CD4-positive, alpha-beta T cell (primary cell): ENCODE measurements at places on chromosomes 12 and 14.

GRCh38 chr14:26963711-26964110, 365.9 kb upstream of the NOVA1 start:
- DNase-seq, result no peak

GRCh38 chr12:121017966-121018491, 1.7 kb upstream of the C12orf43 start:
- no peak for DNase-seq

DNA sequence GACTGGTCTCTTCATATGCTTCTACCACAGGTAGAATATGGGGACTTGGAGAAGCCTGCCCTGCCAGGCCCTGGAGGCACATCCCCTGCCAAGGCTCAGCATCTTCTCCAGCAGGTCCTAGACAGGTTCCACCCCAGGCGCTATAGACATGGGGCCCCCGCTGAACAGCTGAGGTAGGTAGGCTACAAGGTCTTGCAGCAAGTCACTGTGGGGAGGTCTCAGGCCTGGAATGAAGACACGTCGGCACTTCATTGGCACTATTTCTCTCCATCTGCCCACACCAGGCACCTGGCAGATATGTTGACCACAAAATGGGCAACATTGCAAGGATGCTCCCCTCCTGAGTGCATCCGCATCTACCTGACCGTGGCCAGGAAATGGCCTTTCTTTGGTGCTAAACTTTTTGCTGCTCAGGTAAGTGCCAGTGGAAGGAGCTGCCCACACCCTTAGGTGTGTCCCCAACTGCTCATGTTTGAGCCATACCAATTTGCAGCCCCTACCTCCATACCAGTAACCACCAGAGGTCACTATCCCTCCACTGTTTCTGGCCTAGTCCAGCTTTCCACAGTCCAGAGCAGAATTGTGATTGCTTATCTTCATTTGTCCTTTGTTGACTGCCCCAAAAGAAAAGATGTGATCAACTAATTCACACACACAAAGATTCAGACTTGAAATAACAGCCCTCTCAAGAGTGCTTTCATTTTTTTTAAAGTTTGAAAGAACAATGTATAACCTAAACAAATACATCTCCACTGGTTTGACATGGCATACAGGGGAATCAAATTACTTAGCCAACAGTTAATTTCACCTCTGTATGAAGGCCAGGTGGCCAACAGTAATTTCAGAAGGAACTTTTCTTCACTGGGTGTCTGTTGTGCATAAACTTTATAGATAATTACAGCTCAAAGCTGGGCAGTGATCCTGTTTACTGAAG, 16.1 kb downstream of the PIGH start:
- peak; percentile 42 for DNase-seq

DNA sequence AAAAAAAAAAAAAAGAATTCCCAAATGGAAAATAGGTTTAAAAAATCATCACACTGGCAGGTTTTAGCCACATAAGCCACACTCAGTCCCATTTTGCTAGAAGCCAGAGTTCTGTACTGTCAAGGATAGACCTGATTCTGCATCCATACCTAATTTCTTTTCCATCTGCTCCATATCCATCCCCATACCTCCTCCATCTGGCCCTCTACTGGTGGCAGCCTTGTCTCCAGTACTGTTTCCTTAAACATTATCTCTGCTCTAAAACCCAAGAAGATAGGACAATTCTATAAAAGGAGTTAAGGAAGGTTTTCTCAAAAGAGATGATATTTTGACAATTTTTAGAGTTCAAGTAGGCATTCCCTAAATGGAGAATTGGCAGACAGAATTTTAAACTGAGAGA, 26.0 kb upstream of the RXYLT1 start:
- DNase-seq, result no peak

DNA sequence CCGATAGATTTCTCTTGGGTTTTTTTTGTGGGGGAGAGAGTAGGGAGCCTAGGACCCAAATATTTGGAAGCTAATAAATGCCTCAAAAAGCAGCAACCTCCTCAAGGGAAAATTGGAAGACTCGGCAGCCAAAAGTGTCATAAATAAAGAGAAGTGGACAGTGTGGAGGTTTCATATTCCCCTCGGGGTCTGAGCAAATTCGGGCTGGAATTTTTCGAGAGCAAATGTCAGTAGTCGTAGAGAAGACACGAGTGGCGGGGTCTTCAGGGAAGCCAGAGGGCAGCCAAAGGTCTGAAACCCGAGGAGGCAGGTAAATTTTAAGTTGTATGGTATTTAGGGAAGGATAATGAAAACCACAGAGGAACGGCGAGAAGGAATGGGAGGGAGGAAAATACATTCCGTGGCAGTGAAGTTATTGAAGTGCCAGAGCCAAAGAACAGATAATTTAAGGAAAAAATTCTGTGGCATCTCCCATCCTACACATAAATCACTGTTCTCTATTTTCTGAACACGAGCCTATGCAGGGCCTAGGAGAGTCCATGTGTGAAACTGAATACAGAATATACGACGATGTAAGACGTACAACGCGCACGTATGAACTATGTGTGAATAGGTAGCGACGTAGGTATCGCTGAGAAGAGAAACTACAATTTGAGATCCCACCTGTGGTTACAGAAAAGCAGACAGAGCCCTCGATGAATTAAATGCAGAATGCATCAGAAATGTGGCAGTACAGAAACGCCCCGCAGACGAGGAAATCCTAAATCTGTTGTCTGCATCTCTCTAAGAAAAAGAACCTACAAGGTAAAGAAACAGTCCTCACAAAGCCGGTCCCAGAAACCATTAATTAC, 12.9 kb downstream of the BCL11B start:
- DNase-seq, result no peak

GRCh38 chr14:77565289-77565993, 51.0 kb downstream of the SPTLC2 start:
- no peak for DNase-seq
